ENCODE measurements at places on chromosomes 6 and 20.

GRCh38 chr6:150906641-150907326 lies 41.3 kb downstream of the MTHFD1L start:
- DNase-seq: no peak

GRCh38 chr6:85186546-85187175 lies 263.2 kb upstream of the NT5E start:
- no peak for DNase-seq

GRCh38 chr20:3560578-3560977 lies 89.8 kb downstream of the ATRN start:
- DNase-seq: no peak

DNA sequence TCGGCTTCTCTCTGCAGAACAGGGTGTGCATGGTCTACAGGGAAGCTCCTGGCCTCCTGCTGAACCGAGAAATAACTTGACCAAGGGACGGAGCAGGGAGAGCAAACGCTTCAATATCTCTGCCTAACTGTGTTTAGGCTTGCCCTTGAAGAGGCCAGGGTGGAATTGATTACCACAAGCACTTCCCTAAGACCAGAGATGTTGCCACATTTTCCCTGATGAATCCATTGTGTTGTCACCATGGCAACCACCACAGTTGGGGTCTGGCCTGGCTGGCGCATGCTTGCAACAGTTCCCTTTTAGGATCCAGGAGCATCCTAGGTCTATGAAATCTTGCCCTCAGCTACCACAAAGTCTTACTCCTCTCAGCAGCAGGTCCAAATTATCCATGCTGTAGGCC lies 213.5 kb upstream of the SULF2 start:
- DNase-seq: no peak

GRCh38 chr20:58583586-58583985 lies 67.5 kb upstream of the STX16 start:
- DNase-seq: no peak

- DNase-seq: no peak
Measured at GRCh38 chr6:32223258-32224235, at the start of gene NOTCH4. Gene NOTCH4, minus strand, starts transcription at chr6:32224067. Its CDS starts 139 bp downstream, at chr6:32223928.

- DNase-seq: no peak
Measured at GRCh38 chr6:49001856-49002541, 461.1 kb downstream of the MMUT start.

- DNase-seq: no peak
Measured at GRCh38 chr6:105319331-105319730, 83.6 kb downstream of the PREP start.

DNA sequence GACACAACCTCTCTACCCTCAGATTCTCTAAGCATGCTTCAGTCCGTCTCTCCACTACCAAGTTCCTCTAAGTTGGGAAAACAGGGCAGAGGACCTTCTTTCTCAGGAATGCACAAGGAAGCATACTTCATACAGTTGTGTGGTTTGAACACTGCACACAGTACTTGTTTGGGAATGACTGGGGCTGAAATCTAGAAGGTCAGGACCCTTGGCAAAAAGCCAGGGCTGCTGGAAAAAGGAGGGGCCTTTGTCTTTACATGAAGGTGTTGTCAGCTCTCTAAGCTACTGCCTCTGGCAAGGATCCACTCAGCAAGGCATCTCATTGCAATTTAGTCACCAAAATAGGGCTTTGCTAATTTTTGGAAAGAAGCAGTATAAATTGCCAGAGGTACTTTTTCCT lies 20.7 kb upstream of the HEY2 start:
- DNase-seq: no peak

DNA sequence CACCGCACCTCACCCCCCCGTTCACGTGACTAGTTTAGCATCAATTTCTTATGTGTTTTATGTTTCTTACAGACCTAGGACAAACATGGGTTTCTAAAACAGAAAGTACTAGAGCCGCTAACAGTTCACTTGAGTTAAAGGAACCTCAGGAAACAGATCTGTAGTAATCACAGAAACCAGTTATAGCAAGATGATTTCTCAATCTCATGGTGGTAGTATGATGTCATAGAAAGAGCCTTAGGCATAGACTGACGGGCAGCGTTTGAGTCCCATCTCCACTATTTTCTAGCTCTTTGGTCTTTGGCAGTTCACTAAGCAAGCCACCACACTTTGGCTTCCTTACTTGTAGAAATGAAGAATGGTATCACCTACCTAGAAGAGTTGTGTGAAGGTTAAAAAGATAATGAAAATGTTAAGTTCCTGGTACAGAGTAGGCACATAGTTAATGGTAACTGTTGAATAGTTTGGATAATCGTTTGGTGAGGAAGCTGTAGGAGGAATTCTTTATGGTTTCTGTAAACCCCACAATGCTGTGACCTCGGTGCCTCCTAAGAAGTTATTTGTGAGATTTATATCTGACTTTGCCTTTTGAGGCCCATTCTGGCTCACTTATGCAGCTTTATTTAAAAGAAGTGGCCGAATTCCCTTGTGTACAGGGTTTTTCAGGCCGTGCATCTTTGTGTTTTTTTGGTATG lies 21.3 kb downstream of the CTNNBL1 start:
- no peak for DNase-seq

DNA sequence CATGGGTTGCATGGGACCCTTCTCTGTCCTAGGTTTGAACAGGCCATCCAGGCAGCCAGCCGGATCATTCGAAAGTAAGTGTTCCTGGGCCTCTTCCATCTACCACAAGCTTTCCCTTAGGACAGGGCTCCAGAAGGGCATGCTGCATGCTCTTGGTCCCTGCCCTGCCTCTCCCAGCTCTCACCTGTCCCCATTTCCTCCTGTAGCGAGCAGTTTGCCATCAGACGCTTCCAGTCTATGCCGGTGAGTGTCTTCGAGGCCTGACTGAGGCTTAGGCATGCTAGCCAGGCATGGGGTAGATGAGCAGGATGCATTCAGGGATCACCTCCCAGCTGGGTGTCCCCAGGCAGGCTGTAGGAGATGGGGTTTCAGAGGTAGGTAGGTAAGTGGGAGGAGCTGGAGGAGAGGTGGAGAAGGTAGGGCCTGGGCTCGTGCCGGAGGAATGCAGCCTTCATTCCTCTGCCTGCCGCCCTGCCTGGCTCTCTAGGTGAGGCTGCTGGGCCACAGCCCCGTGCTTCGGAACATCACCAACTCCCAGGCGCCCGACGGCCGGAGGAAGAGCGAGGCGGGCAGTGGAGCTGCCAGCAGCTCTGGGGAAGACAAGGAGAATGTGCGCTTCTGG lies 4.3 kb downstream of the CDC25B start:
- DNase-seq: no peak

DNA sequence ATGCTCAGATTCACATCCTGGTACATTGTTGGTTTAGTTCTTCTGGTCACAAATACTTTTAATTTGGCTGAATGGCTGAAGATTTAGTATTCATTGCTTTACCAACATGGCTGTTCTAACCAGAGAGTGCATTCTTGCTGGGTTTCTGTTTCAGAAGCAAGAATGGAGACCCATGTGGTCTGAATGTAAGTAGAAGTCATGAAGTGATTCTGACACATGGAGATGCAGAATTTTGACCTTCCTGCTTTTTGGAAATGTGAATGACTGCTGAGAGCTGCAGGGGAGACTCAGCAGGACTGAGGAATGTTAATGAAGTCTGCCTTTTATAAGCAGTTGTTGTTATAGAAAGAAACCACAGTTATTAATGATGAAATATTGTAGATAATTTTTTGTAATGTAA lies 576.1 kb upstream of the MARCKS start:
- DNase-seq: no peak

GRCh38 chr20:9147547-9148024 lies 78.7 kb downstream of the PLCB4 start:
- DNase-seq: no peak

DNA sequence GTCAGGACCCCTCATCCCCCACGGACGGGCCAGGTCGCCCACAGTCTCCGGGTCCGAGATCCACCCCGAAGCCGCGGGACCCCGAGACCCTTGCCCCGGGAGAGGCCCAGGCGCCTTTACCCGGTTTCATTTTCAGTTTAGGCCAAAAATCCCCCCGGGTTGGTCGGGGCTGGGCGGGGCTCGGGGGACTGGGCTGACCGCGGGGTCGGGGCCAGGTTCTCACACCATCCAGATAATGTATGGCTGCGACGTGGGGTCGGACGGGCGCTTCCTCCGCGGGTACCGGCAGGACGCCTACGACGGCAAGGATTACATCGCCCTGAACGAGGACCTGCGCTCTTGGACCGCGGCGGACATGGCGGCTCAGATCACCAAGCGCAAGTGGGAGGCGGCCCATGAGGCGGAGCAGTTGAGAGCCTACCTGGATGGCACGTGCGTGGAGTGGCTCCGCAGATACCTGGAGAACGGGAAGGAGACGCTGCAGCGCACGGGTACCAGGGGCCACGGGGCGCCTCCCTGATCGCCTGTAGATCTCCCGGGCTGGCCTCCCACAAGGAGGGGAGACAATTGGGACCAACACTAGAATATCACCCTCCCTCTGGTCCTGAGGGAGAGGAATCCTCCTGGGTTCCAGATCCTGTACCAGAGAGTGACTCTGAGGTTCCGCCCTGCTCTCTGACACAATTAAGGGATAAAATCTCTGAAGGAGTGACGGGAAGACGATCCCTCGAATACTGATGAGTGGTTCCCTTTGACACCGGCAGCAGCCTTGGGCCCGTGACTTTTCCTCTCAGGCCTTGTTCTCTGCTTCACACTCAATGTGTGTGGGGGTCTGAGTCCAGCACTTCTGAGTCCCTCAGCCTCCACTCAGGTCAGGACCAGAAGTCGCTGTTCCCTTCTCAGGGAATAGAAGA lies 978 bp downstream of the HLA-A start:
- DNase-seq: no peak

DNA sequence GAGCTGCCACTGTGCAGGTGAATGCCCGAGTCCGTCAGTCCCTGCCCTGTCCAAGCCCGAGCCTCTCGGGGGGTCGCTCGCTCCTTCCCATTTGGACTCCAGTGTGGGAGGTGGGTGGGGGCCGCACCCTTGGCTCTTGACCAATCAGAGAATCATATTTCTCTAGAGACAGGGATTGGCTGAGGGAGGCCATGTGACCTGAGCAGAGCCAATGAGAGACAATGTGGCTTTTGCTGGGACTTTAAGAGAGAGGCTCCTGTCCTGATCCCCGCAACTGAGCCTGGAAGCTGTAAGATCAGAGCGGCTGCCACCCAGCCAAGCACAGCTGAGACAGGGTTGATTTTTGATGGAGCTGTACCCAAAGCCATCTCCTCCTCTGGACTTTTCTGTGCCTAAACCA lies 199.3 kb downstream of the TFAP2C start:
- no peak for DNase-seq

DNA sequence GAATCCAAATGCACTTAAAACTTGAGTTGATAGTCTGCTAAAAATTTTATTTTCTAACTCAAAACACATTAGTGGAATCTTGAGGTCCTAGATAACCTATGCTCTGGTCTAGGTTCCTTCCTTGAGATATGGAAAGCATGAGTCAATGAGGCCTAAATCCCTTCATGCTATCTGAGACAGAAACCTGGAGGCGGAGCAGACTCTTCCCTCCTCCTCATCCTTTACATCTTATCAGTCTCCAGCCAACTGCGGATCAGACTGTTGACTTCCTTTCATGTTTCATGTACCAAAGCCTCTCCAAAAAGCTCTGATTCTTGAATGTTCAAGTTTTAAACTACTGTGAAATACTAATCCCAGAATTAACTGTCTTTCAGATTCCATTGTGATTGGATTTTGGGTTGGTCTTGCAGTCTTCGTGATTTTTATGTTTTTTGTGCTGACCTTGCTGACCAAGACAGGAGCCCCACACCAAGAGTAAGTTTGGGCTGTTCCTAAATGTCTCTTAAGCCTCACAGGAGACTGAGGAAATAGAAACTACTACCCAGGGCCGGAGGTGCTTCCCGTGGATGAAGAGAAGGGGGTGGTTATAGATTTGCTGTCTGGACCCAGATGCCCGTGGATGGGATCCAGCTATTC lies 29.1 kb downstream of the MRAP2 start:
- DNase-seq: no peak

- no peak for DNase-seq
Measured at GRCh38 chr20:26276554-26277210, 580.0 kb upstream of the ZNF337 start.

DNA sequence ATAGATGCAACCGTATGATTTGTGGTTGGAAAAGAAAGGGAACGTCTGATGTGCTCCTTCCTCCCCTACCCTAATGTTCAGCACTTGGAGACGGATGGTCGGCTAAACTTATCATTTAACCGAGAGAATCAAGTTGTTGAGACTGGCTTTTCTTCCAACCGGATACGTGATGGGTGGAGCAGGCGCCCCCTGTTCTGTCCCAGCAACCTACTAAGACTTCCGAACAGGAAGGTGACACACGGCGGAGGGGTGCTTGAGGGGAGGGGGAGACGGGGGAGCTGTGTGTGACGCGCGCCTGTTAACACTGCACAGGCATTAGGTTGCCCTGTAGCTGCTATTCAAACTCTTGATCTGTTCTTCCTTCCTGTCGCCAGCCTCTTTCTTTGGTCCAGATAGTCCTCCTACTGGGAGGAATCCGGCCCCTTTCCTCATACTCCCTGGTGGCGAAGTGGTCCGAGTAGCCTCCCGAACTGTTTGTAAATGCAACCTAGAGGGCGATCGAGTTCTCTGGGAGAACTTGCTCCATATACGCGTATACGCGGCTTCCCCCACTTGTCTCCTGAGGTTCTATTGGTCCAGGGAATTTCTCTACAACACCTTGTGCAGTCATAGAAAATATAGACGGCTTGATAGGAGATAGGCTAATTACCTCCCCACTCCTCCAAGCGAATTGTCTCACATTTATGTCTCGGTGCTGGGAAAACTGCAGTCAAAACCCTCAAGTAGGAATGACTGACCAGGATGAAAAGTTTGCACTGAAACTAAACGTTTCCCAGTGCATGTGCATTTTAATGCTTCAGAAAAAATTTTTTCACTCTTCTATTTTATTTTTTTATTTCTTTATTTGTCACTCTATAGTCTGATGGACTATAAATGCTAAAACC lies 126.0 kb upstream of the SLC2A12 start:
- peak; percentile 92 for DNase-seq

- DNase-seq: no peak
Measured at GRCh38 chr6:121592261-121592935, 157.0 kb downstream of the GJA1 start.

DNA sequence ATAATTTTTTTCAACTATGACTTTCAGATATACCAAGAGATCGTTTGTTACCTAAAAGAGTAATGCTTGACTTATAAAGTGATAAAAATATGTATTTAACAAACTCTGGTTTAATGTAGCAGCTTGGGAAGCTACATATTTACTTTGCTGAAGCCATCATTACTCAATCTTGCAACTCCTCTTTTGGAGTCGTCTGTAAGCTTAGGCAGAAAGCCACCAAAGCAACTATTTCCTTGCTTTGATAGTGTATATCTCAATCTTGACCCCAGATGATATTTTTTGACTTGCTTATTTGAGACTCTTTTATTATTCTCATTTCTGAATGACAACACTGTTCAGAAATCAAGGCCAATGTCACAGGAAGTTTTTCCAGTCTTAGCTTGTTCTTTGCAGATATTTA lies 183.0 kb downstream of the SAMD5 start:
- no peak for DNase-seq

Measured in HCT116 (cell line).